ENCODE measurements at places on chromosomes 3 and 15.

DNA sequence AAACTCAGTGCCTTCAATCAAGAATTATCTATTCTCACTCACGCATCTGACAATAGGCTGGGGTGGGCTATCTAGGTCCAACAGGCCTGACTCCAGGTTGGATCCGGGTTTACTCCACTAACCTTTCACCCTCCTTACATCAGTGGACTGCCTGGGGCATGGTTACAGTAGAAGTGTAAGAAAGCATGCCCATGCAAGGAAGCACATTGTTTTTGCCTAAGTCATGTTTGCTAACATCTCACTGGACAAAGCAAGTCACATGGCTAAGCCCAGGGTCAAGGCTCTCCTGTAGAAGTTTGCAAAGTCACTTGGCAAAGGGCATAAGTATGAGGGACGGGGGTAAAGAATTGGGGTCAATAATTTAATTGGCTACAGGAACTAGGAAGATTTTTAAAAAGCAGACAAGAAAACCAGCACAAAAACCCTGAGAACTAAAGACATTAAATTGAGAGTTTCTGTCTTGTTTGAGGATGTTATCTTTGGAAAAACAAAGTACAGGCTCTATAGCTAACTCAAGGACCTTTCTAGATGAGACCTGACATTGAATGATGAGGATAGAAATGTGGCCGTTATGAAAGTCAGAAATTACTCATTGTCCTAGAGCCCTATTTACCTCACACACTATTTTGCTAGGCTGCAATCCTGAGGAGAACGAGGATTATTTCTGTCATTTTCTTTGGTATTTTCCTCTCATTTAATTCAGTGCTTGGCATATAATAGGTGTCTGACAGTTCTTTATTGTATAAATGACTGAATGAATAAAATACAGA lies 214.2 kb downstream of the IL20RB start:
- DNase-seq: no peak

GRCh38 chr3:136804813-136805212 lies 14.1 kb upstream of the SLC35G2 start:
- DNase-seq: no peak

- DNase-seq: no peak
These were observed 62.3 kb downstream of the NOX5 start for GRCh38 chr15:69076756-69077155.

GRCh38 chr3:73471986-73472787 lies 152.6 kb downstream of the PDZRN3 start:
- no peak for DNase-seq

DNA sequence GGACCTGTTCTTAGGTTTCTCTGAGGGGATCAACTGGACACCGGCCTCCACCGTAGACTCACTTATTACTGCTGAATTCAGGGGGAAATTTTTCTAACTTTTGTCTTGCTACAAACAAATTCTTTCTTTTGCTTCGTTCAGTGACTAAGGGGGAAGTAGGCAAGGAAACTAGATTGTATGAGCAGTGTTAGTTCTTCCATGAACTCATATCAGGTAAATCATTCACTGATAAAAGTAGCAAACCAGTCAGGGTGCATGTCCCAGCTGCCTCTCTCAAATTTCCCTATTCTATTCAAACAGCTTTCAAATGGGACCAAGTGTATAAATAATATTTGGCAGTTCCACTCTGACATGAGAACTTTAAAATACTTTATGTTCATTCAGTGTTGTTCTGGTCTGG lies 7.3 kb upstream of the CCDC13 start:
- no peak for DNase-seq
